Hepatic stellate cell (primary cell): ENCODE measurements at places on chromosomes 7 and 10.

GRCh38 chr7:34780546-34780945, 122.5 kb downstream of the NPSR1 start:
- no peak for DNase-seq

DNA sequence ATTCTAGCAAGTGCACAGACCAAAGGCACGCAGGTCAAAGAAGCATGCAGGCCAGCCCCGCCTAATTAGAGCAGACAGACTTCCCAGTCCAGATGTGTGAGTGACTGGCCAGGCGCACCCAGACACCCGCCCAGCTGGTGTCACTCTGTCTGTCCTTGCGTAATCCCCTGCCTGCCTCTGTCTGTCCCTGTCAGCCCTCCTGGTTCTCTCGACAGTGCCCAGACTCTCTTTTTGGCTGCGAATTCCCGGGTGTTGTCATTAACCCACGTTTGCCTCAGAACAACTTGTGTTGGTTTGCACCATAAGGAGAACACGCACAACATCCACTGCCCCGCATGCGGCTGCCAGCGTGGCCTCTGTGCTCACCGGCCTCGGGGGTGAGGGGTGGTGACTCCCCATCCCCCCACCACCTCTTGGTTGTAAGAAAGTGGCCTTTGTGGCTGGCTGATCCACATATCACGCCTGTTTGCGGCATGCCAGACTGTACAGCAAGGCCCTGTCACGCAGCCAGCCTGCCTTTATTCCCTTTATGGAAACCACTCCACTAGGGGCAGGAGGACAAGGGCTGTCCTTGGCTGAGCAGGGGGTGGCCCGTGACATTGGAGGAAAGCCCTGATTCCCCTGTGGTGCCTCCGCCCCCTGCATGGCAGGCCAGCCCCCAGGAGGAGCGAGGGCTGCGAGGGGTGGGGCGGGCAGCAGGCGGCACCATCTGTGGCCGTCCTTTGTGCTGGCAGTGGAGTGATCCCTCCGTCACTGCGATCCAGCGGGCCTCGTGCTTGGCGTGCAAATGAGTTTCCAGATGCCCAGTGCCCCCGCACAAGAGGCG, 72.8 kb upstream of the PPIF start:
- peak; percentile 81 for DNase-seq

- no peak for DNase-seq
These were observed 339.7 kb downstream of the PTPRN2 start for GRCh38 chr7:158247758-158248487.

GRCh38 chr10:70621503-70622078, 19.1 kb upstream of the PRF1 start:
- DNase-seq: no peak

DNA sequence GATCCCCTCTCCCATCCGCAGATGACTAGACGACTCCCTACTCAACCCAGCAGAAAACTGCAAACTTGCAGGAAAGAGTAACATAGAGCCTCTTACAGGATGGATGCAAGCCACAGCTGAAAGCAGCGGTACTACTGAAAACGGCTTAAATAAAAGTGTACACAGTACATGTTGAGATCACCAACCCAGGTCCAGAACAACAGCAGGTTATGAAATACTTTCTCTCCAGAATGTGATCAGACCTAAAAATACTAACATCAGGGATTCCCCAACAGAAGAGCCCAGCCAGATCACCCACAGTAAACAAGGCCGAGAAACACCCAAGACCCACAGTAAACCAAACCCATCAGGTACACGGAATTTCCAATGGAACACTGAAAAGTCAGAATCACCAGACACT, 13.2 kb downstream of the ATE1 start:
- DNase-seq: no peak

- DNase-seq: no peak
These were observed 3.7 kb downstream of the DDIT4 start for GRCh38 chr10:72277340-72277995.

GRCh38 chr10:27819781-27820531, 74.3 kb upstream of the MKX start:
- DNase-seq: no peak

DNA sequence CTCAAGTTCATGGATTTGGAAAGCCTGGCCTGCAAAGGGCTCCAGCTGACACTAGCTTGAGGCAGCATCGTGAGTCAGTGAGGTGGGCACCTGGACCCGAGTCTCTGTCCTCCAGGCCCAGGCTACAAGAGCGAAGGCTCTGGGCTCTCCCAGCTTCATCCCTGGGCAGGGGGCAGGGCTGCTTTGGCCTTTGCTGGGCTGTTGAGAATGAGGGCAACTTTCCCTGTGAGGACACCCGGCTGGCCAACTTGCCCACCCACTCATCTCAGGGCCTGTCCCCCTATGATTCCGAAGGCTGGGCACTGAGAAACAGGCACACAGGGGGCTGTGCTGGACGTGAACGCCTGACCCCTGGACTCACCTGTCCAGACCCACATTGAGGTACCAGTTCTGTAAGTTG, 24.4 kb downstream of the LDB3 start:
- no peak for DNase-seq

DNA sequence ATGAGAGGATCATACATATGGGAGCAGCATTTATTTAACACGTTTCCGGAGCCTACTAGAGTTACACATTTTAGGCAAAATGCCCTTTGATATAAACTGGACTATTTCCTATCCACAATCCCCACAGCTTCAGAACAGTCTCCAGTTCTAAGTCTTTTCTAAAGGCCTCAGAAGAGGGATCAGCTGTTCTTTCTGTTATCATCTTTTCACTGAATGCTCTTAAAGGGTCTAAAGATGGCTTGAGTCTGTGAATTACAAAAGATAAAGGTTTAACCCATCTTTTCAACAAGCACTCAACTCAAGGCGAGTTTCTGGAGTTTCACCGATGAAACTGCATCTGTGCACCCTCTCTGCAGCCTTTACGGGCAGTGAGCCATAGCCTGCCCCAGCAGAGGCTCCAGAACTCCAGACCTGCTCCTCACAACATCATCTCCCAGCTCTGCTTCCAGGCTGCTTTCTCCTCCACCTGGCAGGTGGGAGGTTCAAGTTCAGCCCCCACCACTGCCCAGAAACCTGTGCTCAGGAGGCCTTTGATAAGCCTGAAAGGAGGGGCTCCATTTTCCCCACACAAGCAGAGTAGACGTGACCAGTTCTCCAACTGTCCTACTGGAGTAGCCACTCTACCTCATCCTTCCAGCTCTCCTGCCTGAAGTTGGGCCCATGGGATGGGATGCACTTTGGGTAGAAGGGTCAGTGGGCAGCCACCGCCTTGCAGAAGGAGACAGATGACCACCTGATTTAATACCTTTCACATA, 53.4 kb downstream of the HSPA12A start:
- no peak for DNase-seq
